ENCODE measurements at places on chromosomes 1 and 21.

DNA sequence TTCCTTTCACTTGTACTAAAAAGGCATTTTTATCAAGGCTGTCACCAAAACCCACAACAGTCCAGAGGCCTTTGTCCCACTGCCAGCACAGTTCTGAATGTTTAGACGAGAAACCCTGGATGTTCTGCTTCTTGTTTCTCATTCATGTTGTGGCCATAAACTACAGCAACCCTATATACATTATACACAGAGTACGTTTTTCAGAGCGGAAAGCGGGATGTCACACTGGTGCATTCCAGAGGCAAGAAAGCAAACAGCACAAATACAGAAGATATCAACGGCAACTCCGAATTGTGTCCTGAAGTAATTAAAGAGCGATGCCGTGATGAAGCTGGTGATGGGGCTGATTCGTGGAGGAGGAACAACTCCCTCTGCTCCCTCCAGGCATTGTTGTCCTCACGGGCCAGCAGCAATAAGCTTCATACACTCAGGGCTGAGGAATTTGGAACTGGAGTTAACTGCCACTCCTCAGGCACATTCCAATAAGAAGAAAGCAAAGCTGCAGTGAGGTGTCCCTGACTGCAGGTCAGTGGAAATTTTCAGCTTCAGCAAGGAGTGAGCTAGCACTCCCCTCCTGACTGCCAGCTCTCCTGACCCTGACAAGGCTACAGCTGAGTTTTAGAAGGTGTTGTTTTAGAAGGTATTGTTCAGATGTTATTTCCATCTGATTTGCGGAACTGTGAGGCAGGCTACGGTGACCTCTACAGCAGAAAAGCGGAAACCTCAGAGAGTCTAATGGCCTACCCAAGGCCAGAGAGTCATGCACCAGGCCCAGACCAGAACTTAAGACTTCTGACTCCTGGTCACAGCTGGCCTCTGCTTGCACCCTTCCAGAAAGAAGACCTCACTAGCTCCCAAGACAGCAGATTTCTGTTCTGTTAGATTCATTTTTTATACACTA is 149.0 kb downstream of the TGFBR3 start:
- DNase-seq = no peak

DNA sequence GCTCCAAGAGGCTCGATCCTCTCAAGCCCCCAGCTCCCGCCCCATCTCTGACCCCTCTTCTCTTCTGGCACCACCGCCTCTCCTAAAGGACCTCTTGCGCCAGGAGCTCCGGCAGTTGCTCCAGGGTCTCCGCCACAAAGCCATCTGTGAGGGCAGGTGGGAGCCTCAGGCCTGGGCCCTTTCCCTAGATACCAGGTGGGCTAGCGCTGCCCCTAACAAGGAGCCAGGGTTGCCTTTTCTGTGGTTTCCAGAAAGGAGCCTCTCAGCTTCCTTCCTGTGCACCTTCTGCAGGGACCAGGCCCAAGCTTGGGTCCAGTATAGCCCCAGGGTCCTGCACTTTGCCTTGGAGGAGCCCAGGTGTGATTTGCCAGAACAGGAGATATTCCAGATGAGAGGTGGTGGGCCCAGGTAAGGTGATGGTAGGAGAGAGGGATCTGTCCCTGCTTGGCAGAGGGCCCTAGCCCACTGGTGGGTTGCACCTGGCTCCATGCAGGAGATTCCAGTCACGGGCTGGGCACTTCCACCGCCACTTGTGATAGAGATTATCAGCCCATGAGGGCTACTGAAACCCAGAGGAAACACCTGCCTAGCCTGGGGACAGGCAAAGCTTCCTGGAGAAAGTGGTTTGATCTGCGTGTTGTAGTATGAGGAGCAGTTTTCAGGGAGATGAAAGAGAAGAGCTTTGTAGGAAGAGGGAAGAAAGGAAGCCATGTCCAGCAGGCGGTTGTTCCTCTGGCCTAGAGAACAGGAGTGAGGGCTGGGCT is 1.0 kb downstream of the CCDC24 start:
- no peak for DNase-seq

GRCh38 chr21:40915114-40915513 is 68.2 kb upstream of the DSCAM start:
- no peak for DNase-seq

- no peak for DNase-seq
These were observed 108.3 kb downstream of the RPS6KC1 start for GRCh38 chr1:213159376-213159775.

- DNase-seq = no peak
These were observed 13.2 kb upstream of the IGSF3 start for GRCh38 chr1:116680752-116681151.

GRCh38 chr1:223161321-223161720 is 18.3 kb upstream of the TLR5 start:
- DNase-seq = no peak

- DNase-seq = no peak
These were observed 275.2 kb upstream of the NEGR1 start for GRCh38 chr1:72557446-72558049.

GRCh38 chr1:22399421-22400091 is 52.1 kb upstream of the ZBTB40 start:
- DNase-seq = no peak

Measured in activated CD4-positive, alpha-beta T cell treated with anti-CD3 and anti-CD28 coated beads, Interleukin-2, amount 50 U/mL, for 16 hours (primary cell).